ENCODE measurements at places on chromosomes 5 and 9. TPM values are rescaled to one million over a fixed set of nuclear protein-coding genes. Genes with fewer than 3 reads are reported as not detected.

- H3K4me1 ChIP-seq = no peaks in the 10 kb centered on the region
- H3K27ac ChIP-seq = no peak overlapping the region
- H3K36me3 ChIP-seq = no peaks in the 10 kb centered on the region
Measured at GRCh38 chr5:94353605-94354004, 264.8 kb downstream of the KIAA0825 start.

The NSD1 gene
- total RNA-seq = 76.6 TPM

The LHX2 gene
- 0.26 TPM for total RNA-seq

- H3K36me3 ChIP-seq = no peaks in the 10 kb centered on the region
- peak overlapping the region; percentile 3 for H3K27ac ChIP-seq
- no peaks in the 10 kb centered on the region for H3K27me3 ChIP-seq
- H3K4me1 ChIP-seq = peaks cover 56% of the 10 kb centered on the region
- no peak overlapping the region for H3K4me3 ChIP-seq
Measured at GRCh38 chr5:123814801-123815470, 303.0 kb downstream of the CSNK1G3 start.

DNA sequence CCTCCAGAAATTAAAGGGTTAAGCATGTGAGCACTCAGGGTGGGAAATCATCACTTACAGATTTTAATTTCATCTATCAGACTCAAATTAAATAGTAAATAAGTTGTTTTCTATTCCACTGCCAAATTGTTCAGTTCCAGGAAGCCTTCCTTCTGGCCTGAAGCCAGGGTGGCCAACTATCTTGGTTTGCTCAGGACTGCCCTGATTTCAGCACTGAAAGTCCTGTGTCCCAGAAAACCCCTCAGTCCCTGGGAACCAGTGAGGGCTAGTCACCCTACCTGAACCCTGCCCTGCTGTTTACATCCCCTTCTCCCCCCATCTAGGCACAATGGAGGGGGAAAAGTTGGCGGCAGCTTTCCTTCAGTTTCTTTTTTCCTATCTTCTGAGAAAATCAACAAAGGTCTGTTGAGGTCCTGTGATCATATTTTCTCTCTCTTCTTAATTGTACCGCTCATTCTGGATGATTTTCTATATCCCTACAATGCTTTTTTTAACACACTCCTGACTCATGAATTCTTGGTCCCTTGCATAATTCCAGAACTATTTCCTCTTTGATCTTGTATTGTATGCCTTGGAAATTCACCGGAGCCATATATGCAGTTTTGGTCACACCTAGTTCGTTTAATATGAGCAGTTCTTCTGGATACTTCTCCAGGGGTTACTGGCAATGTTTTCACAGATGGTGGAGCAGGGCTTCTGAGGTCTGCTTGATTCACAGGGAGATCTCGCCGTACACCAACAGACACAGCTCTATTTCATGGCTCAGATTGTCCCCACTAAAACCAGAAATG is 103.8 kb downstream of the MAP1B start:
- no peak overlapping the region for H3K27ac ChIP-seq
- no peak for DNase-seq
- H3K4me1 ChIP-seq = peaks cover 32% of the 10 kb centered on the region
- H3K27me3 ChIP-seq = no peaks in the 10 kb centered on the region

GRCh38 chr5:154706416-154706815 is 48.8 kb upstream of the LARP1 start:
- H3K27ac ChIP-seq = no peak overlapping the region
- H3K4me1 ChIP-seq = no peaks in the 10 kb centered on the region

GRCh38 chr5:10460252-10460906 is 18.7 kb downstream of the ROPN1L start:
- H3K4me3 ChIP-seq = no peak overlapping the region
- no peaks in the 10 kb centered on the region for H3K27me3 ChIP-seq
- no peak overlapping the region for H3K27ac ChIP-seq
- DNase-seq = no peak
- no peaks in the 10 kb centered on the region for H3K36me3 ChIP-seq

DNA sequence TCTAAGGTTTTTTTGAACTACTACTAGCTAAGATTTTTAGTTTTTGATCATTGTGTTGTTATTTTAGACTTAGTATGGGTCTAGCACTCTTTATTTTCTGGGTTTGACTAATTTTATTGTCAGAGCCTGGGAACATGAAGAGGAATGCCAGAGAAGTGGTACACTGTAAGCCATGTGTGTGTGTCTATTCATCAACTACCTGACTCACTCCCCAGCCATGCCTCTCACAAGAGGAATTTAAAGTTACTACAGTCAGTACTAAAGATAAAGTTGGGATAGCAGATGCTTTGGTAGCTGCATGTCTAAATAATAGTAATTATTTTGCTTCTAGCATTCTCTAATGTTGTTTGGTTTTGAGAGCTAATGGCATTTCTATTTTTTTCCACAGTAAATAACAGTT is 264.8 kb downstream of the CSNK1G3 start:
- no peak overlapping the region for H3K4me3 ChIP-seq
- no peak overlapping the region for H3K27ac ChIP-seq
- H3K4me1 ChIP-seq = no peaks in the 10 kb centered on the region
- DNase-seq = no peak

DNA sequence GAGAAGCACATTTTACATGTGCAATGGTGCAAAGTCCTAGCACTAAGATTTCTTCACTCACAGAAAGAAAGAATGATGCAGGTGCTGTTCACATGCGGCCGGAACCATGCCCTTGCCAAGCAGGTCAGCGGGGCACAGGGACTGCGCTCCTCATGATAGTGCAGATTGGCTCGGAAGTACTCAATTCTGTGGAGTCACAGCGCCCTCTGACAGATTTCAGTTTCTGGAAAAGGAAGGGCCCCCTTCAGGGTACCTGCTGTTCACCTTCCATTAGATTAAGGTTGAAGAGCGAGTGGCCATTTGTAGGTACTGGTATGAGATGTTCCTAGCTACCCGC is 75.7 kb downstream of the TMC1 start:
- H3K4me3 ChIP-seq = no peak overlapping the region
- no peaks in the 10 kb centered on the region for H3K36me3 ChIP-seq
- no peak for DNase-seq
- H3K27ac ChIP-seq = no peak overlapping the region
- H3K4me1 ChIP-seq = no peaks in the 10 kb centered on the region
- no peaks in the 10 kb centered on the region for H3K27me3 ChIP-seq

GRCh38 chr5:141707510-141707909 is 25.5 kb upstream of the ARAP3 start:
- DNase-seq = no peak
- no peaks in the 10 kb centered on the region for H3K36me3 ChIP-seq
- no peak overlapping the region for H3K4me3 ChIP-seq

- H3K27ac ChIP-seq = no peak overlapping the region
- DNase-seq = no peak
- H3K4me1 ChIP-seq = peaks cover 4% of the 10 kb centered on the region
- no peaks in the 10 kb centered on the region for H3K27me3 ChIP-seq
- no peak overlapping the region for H3K4me3 ChIP-seq
Measured at GRCh38 chr5:111752426-111752965, 4.5 kb downstream of the NREP start.

The OR1L6 gene
- not detected for total RNA-seq

GRCh38 chr9:126499005-126499910 is 114.5 kb upstream of the LMX1B start:
- no peak overlapping the region for H3K27ac ChIP-seq
- no peaks in the 10 kb centered on the region for H3K27me3 ChIP-seq
- no peaks in the 10 kb centered on the region for H3K4me1 ChIP-seq
- peak overlapping the region; percentile 52 for H3K4me3 ChIP-seq
- no peaks in the 10 kb centered on the region for H3K36me3 ChIP-seq

- no peaks in the 10 kb centered on the region for H3K27me3 ChIP-seq
- H3K4me3 ChIP-seq = no peak overlapping the region
- no peak overlapping the region for H3K27ac ChIP-seq
- no peaks in the 10 kb centered on the region for H3K4me1 ChIP-seq
- no peaks in the 10 kb centered on the region for H3K36me3 ChIP-seq
Measured at GRCh38 chr9:84891924-84892323, 222.4 kb downstream of the NTRK2 start.

The CCL27 gene
- not detected for total RNA-seq

DNA sequence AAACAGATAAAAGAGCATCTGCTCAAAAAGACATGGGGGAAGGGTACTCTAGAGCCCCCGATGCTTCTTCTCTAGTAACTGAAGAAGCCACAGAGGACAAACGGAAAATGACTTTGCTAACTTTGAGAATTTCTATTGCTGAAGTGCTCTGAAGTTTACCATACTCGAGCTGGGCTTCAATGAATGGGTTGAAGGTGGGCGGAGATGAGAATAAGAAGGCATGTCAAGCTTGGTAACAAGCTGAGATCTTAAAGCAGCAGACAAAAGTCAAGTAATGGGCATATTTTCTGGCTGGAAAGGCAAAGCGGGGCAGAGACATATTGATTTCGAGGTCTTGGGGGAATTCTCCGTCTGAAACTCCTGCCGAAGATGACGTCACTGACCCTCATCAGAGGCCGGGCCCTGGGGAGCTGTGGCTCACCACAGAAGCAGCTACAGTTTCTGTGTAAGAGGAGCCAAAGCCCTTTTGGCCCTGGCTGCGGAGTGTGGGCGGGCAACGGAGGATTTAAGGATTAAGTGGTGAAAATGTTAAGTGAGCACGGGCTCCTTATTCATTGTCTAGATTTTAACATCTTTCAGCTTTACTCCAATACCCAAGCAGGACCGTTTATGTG is 115.8 kb upstream of the SLIT3 start:
- peak; percentile 8 for DNase-seq
- H3K27ac ChIP-seq = no peak overlapping the region
- no peaks in the 10 kb centered on the region for H3K4me1 ChIP-seq
- no peaks in the 10 kb centered on the region for H3K36me3 ChIP-seq
- no peak overlapping the region for H3K4me3 ChIP-seq

The SLC30A5 gene
- 67.1 TPM for total RNA-seq

- H3K4me3 ChIP-seq = no peak overlapping the region
- no peaks in the 10 kb centered on the region for H3K4me1 ChIP-seq
- H3K27ac ChIP-seq = no peak overlapping the region
- no peaks in the 10 kb centered on the region for H3K27me3 ChIP-seq
- no peak for DNase-seq
Measured at GRCh38 chr5:9784231-9784630, 154.1 kb upstream of the TAS2R1 start.

GRCh38 chr5:128629157-128629556 is 91.1 kb upstream of the FBN2 start:
- H3K4me1 ChIP-seq = no peaks in the 10 kb centered on the region
- H3K36me3 ChIP-seq = no peaks in the 10 kb centered on the region
- no peak overlapping the region for H3K4me3 ChIP-seq
- H3K27me3 ChIP-seq = no peaks in the 10 kb centered on the region

- no peaks in the 10 kb centered on the region for H3K27me3 ChIP-seq
- peak overlapping the region; percentile 47 for H3K27ac ChIP-seq
- no peak for DNase-seq
- H3K4me3 ChIP-seq = no peak overlapping the region
- H3K4me1 ChIP-seq = peaks cover 21% of the 10 kb centered on the region
- H3K36me3 ChIP-seq = no peaks in the 10 kb centered on the region
Measured at GRCh38 chr5:72151646-72152045, 44.4 kb downstream of the MAP1B start.

The PCDHGA8 gene
- 2.2 TPM for total RNA-seq

The PCDHGA12 gene
- total RNA-seq = 3.5 TPM

The DRD1 gene
- total RNA-seq = 0.77 TPM

The LRRC19 gene
- not detected for total RNA-seq

The GLRA1 gene
- not detected for total RNA-seq

DNA sequence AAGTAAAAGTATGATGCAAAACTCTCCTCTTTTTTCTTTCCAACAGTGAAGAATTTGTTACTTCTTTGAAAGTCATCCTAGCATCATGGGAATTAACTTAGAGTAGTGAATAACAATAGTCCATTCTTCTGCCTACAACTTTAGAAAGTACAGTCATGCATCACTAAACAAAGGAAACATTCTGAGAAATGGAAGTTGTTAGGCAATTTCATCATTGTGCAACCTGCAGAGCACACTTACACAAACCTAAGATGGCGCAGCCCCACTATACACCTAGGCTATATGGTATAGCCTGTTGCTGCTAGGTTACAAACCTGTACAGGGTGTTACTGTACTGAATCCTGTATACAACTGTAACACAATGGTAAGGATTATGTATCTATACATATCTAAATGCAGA is 1209.3 kb upstream of the C9orf72 start:
- no peaks in the 10 kb centered on the region for H3K27me3 ChIP-seq
- no peak overlapping the region for H3K4me3 ChIP-seq

- H3K36me3 ChIP-seq = no peaks in the 10 kb centered on the region
- H3K27ac ChIP-seq = no peak overlapping the region
- H3K4me3 ChIP-seq = no peak overlapping the region
- H3K27me3 ChIP-seq = no peaks in the 10 kb centered on the region
- peaks cover 4% of the 10 kb centered on the region for H3K4me1 ChIP-seq
Measured at GRCh38 chr5:78760366-78760765, 111.8 kb upstream of the LHFPL2 start.

- H3K27ac ChIP-seq = peak overlapping the region; percentile 80
- H3K36me3 ChIP-seq = no peaks in the 10 kb centered on the region
- H3K4me1 ChIP-seq = peaks cover 96% of the 10 kb centered on the region
- H3K27me3 ChIP-seq = no peaks in the 10 kb centered on the region
Measured at GRCh38 chr9:91900055-91900796, 49.8 kb downstream of the ROR2 start.

- peaks cover 10% of the 10 kb centered on the region for H3K27me3 ChIP-seq
- DNase-seq = no peak
- no peaks in the 10 kb centered on the region for H3K4me1 ChIP-seq
- H3K27ac ChIP-seq = no peak overlapping the region
- no peak overlapping the region for H3K4me3 ChIP-seq
Measured at GRCh38 chr9:32625320-32625719, 10.1 kb downstream of the TAF1L start.

The PLPPR1 gene
- not detected for total RNA-seq

The RMI1 gene
- 32.2 TPM for total RNA-seq

DNA sequence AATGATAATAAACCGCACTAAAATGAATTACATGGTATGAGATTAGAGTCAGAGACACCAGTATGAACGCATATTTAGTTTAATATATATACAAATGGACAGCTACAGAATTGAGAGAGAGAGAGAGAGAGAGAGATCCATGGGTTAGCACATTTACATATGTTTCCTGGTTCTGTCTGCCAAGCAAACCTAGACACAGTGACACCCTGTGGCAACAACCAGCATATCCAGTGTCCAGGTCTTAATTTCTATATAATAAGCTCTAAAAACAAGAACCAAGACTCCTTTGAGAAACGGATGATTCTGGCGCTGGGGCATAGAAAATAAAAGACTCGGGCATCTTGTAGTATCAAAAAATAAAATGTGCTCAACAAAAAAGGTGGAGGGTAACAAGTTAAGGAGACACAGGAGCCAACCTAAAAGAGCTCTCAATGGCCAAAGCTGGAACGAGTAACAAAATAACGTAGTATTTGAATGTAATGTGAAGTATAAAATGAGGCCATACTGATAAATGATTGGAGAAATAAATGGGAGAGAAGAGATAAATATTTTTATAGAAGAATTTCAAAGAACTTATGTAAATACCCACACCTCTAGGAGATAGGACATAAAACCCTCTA is 84.5 kb downstream of the RFX3 start:
- H3K27ac ChIP-seq = no peak overlapping the region
- H3K4me1 ChIP-seq = peaks cover 4% of the 10 kb centered on the region
- no peaks in the 10 kb centered on the region for H3K36me3 ChIP-seq
